ENCODE measurements at places on chromosomes 16 and 17. TPM values are rescaled to one million over a fixed set of nuclear protein-coding genes. Genes with fewer than 3 reads are reported as not detected.

DNA sequence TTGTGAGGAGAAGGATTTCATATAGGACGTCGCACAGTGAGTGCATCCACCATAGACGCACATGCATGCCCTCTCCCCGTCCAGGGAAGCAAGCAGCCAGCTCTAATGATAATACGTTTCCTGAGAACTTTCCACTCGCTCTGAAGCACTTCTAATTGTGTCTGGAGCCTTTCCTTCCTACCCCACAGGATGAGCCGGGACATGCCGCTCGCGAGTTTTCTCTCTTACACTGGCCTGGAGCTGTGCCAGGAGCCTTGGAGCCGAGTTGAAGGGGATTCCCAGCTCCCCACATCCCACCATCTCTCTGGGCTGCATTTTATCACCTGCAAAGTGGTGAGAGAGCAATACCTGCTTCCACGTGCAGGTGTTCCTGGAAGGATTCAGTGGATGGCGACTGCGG is 368.1 kb downstream of the C16orf95 start:
- H3K27ac ChIP-seq: no peak overlapping the region
- H3K36me3 ChIP-seq: no peaks in the 10 kb centered on the region
- H3K4me3 ChIP-seq: no peak overlapping the region
- peaks cover 17% of the 10 kb centered on the region for H3K4me1 ChIP-seq
- DNase-seq: no peak

- H3K27me3 ChIP-seq: no peaks in the 10 kb centered on the region
- H3K4me1 ChIP-seq: no peaks in the 10 kb centered on the region
- no peak overlapping the region for H3K27ac ChIP-seq
- no peak for DNase-seq
- no peaks in the 10 kb centered on the region for H3K36me3 ChIP-seq
Observed at GRCh38 chr17:7072406-7072805, 7.6 kb downstream of the CLEC10A start.

GRCh38 chr16:12757546-12757945 is 46.1 kb downstream of the CPPED1 start:
- H3K27ac ChIP-seq: no peak overlapping the region
- no peak overlapping the region for H3K4me3 ChIP-seq
- H3K27me3 ChIP-seq: no peaks in the 10 kb centered on the region
- no peaks in the 10 kb centered on the region for H3K36me3 ChIP-seq
- no peaks in the 10 kb centered on the region for H3K4me1 ChIP-seq

- H3K27me3 ChIP-seq: no peaks in the 10 kb centered on the region
- no peak overlapping the region for H3K4me3 ChIP-seq
- no peak overlapping the region for H3K27ac ChIP-seq
- no peak for DNase-seq
- no peaks in the 10 kb centered on the region for H3K4me1 ChIP-seq
Observed at GRCh38 chr16:25155553-25156460, 44.3 kb downstream of the LCMT1 start.

DNA sequence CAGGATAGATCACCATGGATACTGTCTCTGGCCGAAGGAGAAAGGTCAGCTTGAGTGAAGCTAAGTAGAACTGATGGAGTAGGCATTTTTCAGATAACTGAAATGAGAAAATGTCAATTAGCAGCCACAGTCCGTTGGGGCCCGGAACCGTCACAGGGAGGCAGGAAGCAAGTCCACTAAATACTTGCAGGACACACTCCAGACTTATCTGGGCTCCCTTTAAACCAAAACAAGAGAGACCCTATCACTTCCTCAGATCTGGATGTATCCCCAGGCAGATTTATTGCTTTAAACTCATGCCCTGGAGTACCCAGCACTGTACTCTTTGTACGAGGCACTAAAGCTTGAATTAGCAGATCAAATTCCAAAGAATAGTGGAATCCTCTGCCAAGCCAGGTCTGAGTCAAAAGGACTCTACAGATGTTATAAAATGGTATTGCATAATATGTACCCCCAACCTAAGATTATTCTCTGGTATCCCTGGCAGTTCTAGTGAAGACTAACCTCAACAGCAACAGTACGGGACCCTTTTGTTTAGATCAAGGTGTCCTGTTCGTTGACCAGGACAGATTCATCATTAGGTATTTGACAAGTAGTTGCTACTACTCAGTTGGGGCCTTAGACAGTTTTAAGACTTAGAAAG is 8.1 kb downstream of the ZP2 start:
- no peak for DNase-seq
- peaks cover 29% of the 10 kb centered on the region for H3K27me3 ChIP-seq
- no peaks in the 10 kb centered on the region for H3K36me3 ChIP-seq

DNA sequence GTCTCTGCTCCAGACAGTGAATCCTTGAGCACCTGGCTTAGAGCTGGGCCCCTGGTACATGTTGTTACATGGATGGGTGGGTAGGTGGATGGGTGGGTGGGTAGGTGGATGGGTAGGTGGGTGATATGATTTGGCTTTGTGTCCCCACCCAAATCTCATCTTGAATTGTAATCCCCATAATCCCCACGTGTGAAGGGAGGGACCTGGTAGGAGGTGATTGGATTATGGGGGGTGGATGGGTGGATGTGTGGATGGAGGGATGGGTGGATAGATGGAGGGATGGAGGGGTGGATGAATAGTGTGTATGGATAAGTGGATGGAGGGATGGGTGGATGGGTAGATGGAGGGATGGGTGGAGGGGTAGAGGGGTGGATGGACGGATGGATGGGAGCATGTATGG is 26.6 kb upstream of the NPTX1 start:
- H3K36me3 ChIP-seq: no peaks in the 10 kb centered on the region
- H3K4me3 ChIP-seq: no peak overlapping the region
- H3K4me1 ChIP-seq: no peaks in the 10 kb centered on the region
- no peak for DNase-seq
- H3K27me3 ChIP-seq: peaks cover 29% of the 10 kb centered on the region

DNA sequence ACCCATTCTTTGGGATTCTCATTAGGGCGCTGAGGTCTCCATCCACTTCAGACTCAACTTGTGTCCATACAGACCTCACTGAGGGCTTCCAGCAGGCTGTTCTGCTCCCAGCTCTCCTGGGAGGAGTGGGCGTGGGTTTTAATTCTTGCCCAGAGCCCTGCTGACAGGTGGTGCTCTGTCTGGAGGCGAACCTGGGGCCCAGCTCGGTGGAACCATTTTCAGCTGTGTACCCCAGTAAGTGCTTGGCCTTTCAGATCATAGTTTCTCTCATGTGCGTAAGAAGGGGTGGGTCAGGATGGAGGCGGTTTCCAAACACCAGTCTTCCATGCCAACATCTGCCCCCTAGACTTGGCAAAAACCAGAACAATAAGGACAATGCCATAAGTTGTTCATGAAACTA is 21.4 kb upstream of the NKD1 start:
- no peaks in the 10 kb centered on the region for H3K4me1 ChIP-seq
- H3K27ac ChIP-seq: no peak overlapping the region
- no peaks in the 10 kb centered on the region for H3K36me3 ChIP-seq
- H3K4me3 ChIP-seq: no peak overlapping the region
- peaks cover 16% of the 10 kb centered on the region for H3K27me3 ChIP-seq

- H3K36me3 ChIP-seq: no peaks in the 10 kb centered on the region
- no peaks in the 10 kb centered on the region for H3K27me3 ChIP-seq
- H3K4me3 ChIP-seq: no peak overlapping the region
Observed at GRCh38 chr16:88350922-88351321, 31.8 kb upstream of the ZNF469 start.

- H3K27me3 ChIP-seq: peaks cover 48% of the 10 kb centered on the region
- no peak for DNase-seq
- no peaks in the 10 kb centered on the region for H3K36me3 ChIP-seq
- no peaks in the 10 kb centered on the region for H3K4me1 ChIP-seq
- H3K27ac ChIP-seq: no peak overlapping the region
- no peak overlapping the region for H3K4me3 ChIP-seq
Observed at GRCh38 chr16:22694887-22695382, 119.0 kb upstream of the HS3ST2 start.

- H3K27ac ChIP-seq: no peak overlapping the region
- no peak overlapping the region for H3K4me3 ChIP-seq
- peaks cover 7% of the 10 kb centered on the region for H3K4me1 ChIP-seq
- no peaks in the 10 kb centered on the region for H3K36me3 ChIP-seq
- H3K27me3 ChIP-seq: peaks cover 26% of the 10 kb centered on the region
Observed at GRCh38 chr16:68740628-68741346, 3.7 kb downstream of the CDH1 start.

GRCh38 chr17:45410144-45411091 is 22.3 kb downstream of the ARHGAP27 start:
- no peaks in the 10 kb centered on the region for H3K27me3 ChIP-seq
- H3K4me3 ChIP-seq: no peak overlapping the region
- no peak for DNase-seq
- no peak overlapping the region for H3K27ac ChIP-seq
- H3K4me1 ChIP-seq: peaks cover 2% of the 10 kb centered on the region

DNA sequence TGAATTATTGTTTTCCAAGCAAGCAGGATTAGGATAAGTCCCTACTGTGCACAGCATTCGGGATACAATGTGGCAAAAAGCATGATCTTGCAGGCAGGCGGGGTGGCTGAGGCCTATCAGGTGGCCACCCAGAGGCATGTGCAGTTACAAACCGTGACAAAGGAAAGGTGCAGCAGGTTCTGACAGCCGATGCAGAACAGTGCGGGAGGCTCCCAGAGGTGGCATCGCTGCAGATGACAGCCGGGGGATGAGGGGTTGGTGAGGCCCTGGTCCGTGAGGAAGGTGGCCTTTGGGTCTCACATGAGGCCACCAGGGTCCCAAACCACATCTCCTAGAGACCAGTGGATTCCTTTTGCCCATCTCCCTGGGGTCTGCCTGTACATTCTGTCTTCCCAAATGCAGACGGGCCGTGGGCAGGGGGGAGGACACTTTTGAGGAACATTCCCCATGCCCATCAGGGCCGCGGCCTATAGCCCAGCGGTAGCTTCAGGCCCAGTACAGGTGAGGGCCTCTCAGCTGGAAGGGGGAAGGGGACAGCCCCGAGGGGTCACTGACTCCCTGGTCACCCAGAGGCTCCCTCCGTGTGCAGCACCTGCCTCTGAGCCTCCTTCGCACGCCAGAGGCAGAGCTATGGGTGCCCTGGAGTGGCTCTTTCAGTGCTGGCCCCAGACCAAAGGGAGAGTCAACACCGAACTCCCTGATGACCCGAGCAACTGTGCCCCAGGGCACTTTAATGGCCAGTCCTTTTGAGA is 85.1 kb downstream of the SOCS1 start:
- no peaks in the 10 kb centered on the region for H3K27me3 ChIP-seq
- H3K36me3 ChIP-seq: no peaks in the 10 kb centered on the region

GRCh38 chr16:1300664-1301476 is 8.6 kb upstream of the UBE2I start:
- peak overlapping the region; percentile 24 for H3K4me3 ChIP-seq
- DNase-seq: peak; percentile 73
- no peak overlapping the region for H3K27ac ChIP-seq
- no peaks in the 10 kb centered on the region for H3K4me1 ChIP-seq
- H3K36me3 ChIP-seq: no peaks in the 10 kb centered on the region

DNA sequence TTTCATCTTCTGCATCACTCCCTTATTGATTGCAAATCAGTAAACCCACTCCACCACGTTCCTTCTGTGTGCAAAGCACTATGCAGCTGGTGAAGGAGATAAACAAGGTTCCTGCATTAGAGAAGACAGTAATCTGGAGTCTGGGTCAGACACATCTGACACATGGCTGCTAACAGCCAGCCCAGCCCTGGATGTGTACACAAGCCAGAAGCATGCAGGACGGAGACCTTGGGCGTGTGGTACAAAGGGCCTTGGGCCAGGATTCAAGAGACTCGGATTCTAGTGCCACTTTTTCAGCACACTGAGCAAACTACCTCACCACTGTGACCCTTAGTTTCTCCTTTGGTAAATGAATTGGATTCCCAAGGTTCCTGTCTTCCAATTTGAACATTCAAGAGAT is 86.6 kb upstream of the DNAH9 start:
- H3K36me3 ChIP-seq: no peaks in the 10 kb centered on the region
- DNase-seq: no peak
- H3K4me3 ChIP-seq: no peak overlapping the region
- H3K4me1 ChIP-seq: peaks cover 57% of the 10 kb centered on the region
- H3K27me3 ChIP-seq: no peaks in the 10 kb centered on the region

- no peak overlapping the region for H3K4me3 ChIP-seq
- no peaks in the 10 kb centered on the region for H3K36me3 ChIP-seq
- H3K27ac ChIP-seq: no peak overlapping the region
- DNase-seq: no peak
Observed at GRCh38 chr17:69672924-69673323, 258.4 kb downstream of the MAP2K6 start.

DNA sequence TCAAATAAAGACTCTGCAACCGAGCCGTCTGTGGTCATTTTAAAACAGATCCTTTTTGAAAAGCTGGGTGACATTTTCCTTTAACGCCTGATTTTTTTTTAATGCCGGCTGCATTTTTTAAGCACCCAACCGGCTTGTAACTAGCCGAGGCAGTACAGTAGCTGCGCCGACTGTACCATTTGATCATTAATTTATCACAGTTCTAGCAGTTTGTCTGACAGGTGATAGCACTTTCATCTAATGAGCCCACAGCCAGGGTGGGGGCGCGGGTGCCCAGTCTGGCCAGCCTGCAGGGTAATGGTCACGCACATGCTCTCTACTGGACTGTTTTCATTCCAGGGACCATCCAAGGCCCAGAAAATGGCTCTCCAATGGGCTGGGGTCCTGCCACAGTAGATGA is 68.8 kb downstream of the IRX5 start:
- H3K4me3 ChIP-seq: no peak overlapping the region
- H3K27ac ChIP-seq: no peak overlapping the region
- H3K36me3 ChIP-seq: no peaks in the 10 kb centered on the region
- peaks cover 4% of the 10 kb centered on the region for H3K27me3 ChIP-seq
- H3K4me1 ChIP-seq: no peaks in the 10 kb centered on the region

DNA sequence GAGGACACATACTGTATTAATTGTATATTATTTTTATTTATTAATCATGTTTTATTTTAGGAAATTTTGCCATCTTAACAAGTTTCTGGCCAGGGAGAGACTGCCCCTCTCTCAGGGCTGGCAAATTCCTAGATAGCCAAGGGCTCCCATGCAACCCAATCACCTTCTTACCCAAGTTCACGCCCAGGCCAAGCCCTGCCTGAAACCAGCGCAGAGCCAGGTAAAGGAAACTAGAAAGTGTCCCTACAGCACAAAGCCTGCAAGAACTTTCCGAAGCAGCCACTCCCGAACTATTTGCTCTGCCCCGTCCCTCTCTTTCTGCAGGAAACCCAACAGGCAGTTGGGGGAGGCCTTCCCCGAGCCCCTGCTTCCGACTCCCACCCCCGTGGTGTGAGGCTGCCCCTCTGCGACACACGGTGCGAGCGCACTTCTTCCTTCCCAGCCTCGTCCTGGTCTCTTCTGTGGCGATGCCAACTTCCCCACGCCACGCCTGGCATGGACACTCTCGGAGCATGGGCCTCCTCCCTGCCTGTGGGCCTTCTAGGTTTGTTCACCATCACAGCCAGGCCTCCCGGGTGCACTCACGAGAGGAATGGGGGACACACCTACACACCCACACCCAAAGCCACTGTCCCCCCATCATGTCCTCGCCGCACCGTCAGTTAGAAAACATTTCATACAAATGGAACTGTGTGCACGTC is 100.4 kb downstream of the ZNF778 start:
- H3K36me3 ChIP-seq: peaks cover 19% of the 10 kb centered on the region
- no peak for DNase-seq
- H3K27me3 ChIP-seq: no peaks in the 10 kb centered on the region
- peaks cover 93% of the 10 kb centered on the region for H3K4me1 ChIP-seq
- peak overlapping the region; percentile 89 for H3K27ac ChIP-seq

The PAFAH1B1 gene
- 210 TPM for total RNA-seq

The SLC38A8 gene
- not detected for total RNA-seq

The ZG16B gene
- total RNA-seq: not detected

The CACNG5 gene
- total RNA-seq: 0.88 TPM

The HOXB6 gene
- total RNA-seq: 19.8 TPM

The NPIPA5 gene
- 3.9 TPM for total RNA-seq

The ZFPM1 gene
- 5.6 TPM for total RNA-seq

Data from A673 (cell line).